Calu3 (cell line): ENCODE measurements at places on chromosomes 1 and 21. TPM values are rescaled to one million over a fixed set of nuclear protein-coding genes. Genes with fewer than 3 reads are reported as not detected.

- no peak overlapping the region for H3K27ac ChIP-seq
- no peaks in the 10 kb centered on the region for H3K4me1 ChIP-seq
- H3K27me3 ChIP-seq, result no peaks in the 10 kb centered on the region
- DNase-seq, result no peak
- H3K36me3 ChIP-seq, result no peaks in the 10 kb centered on the region
Observed at GRCh38 chr1:19300211-19300610, 11.6 kb upstream of the AKR7A3 start.

- H3K27me3 ChIP-seq, result peaks cover 51% of the 10 kb centered on the region
- no peak overlapping the region for H3K27ac ChIP-seq
- H3K4me1 ChIP-seq, result peaks cover 13% of the 10 kb centered on the region
- H3K36me3 ChIP-seq, result peaks cover 23% of the 10 kb centered on the region
- no peak overlapping the region for H3K4me3 ChIP-seq
Observed at GRCh38 chr1:227944090-227944930, 3.4 kb downstream of the WNT9A start.

GRCh38 chr1:152145769-152146168, 13.3 kb downstream of the RPTN start:
- DNase-seq, result no peak
- no peaks in the 10 kb centered on the region for H3K4me1 ChIP-seq
- H3K4me3 ChIP-seq, result no peak overlapping the region
- H3K36me3 ChIP-seq, result no peaks in the 10 kb centered on the region

- no peaks in the 10 kb centered on the region for H3K27me3 ChIP-seq
- DNase-seq, result no peak
- H3K4me3 ChIP-seq, result peak overlapping the region; percentile 3
- H3K4me1 ChIP-seq, result peaks cover 16% of the 10 kb centered on the region
- H3K36me3 ChIP-seq, result peaks cover 6% of the 10 kb centered on the region
Observed at GRCh38 chr1:191022856-191023255, 545.2 kb upstream of the BRINP3 start.

Gene CR1
- total RNA-seq, result not detected in 2 replicates

Gene FCRL2
- total RNA-seq, result 0.14 and 0.47 TPM in 2 replicates

GRCh38 chr1:223833948-223834347, 11.8 kb downstream of the TP53BP2 start:
- H3K4me3 ChIP-seq, result no peak overlapping the region
- peaks cover 8% of the 10 kb centered on the region for H3K4me1 ChIP-seq
- no peaks in the 10 kb centered on the region for H3K27me3 ChIP-seq
- no peak for DNase-seq
- H3K36me3 ChIP-seq, result no peaks in the 10 kb centered on the region
